ENCODE measurements at places on chromosomes 3 and 15.

DNA sequence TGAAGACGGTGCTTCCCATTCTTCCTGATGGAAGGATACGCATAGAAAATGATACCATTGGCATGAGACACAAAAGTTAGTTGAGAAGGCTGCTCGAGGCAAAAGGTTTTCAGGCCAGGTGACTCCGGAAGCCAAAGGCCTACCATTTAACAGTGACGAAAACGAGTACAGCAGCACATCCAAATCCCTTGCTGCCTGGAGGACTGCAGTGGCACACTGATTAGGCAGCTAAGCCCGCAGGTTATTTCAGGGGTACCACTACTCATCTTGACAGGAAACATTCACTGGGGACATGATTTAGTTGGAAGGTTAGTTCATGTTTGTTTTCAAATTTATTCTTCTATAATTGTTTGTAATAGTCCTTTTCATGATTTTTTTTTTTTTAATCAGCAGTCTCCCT, 59.9 kb upstream of the BCHE start:
- no peak for DNase-seq

- DNase-seq = no peak
These were observed 22.2 kb upstream of the TXNRD3 start for GRCh38 chr3:126676919-126677705.

- DNase-seq = no peak
These were observed 913 bp upstream of the SCN5A start for GRCh38 chr3:38650248-38650951.

DNA sequence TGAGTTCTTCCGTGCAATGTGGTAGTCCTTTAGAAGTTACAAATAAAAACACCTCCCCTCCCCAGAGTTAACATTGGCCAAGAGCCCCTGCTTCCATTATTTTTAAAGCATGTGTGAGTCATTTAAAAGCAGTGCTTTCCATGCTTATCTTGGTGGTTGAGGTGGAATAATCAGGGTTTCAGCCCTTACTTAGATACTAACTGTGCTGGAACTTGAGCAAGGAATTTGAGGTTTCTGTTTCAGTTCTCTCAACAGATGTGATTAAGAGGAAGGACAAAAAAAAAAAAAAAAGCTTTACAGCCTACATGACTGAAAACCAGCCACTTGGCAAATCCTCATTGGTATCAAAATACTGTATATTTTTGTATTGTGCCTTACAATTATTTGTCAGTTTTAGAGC, 64.5 kb downstream of the CGNL1 start:
- no peak for DNase-seq

DNA sequence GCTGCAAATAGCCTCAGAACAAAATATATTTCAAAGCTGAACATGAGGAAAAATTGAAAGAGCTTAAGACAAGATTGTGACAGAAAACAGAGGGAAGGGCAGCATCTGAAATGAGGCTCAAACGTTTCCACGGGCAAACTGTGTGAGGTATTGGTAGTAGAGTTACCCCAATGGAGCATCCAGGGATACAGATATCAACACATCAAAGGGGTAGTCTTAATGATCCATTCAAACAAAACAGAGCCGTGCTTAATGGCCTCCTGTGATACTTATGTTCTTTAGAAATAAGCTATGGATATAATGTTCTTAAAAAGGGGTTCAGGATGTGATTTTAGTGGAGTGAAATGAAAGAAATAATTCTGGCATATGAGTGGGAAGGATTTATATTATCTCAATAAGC, 430.3 kb upstream of the PDZRN3 start:
- no peak for DNase-seq

- no peak for DNase-seq
These were observed 347.3 kb downstream of the ZIC1 start for GRCh38 chr3:147756476-147756875.

DNA sequence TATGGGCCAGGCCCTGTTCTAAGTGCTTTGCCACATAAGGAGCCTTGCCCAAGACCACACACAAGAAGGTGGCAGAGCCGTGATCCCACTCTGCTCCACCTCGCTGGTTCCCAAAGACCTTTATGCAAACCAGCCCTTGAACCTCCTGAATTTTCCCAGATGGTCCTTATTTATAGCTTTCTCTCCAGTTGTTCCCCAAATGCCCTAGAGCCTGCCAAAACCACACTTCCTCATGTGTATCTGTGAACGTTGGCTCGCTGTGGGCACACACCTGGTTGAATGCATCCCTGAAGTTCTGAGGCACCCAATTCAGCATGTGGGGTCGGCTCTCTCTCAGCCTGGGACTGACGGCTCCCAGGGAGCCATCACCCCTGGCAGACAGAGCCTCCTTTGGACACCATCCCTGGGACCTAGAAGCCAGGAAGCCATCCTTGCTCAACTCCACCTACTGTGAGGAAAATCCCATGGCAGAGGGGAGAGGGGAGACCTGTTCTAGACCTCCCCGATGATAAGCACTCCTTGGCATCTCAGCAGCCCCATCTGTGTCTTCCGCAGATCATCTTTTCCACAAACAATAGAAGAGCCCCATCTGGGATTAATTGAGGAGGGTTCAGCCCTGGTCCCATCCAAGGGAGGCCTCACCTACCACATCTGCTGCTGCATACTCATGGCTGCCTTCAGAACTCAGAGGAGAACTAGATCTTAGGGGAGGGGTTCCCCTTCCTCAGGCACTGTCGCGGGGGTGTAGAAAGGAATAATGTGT, 42.3 kb upstream of the LIMD1 start:
- DNase-seq = no peak

- no peak for DNase-seq
These were observed 19.6 kb upstream of the TASOR start for GRCh38 chr3:56702490-56703315.

DNA sequence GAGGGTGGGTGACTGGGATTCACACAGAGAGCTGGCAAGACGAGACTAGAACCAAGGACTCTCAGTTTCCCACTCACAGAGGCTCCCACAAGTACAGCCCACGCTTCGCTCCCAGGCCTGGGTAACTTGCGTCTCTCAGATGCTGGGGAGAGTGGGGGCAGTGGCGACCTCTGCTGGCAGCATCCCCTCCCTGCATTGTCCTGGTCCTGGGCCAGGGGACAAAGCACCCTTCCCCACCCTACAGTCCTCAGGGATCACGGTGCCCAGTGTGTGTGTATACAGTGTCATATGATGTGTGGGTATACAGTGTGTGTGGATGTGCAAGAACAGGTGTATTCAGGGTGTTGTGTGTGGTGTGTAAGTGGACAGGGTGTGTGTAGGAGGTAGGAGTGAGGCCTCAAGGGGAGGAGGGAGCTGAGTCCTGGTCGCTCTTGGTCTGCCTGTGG, 12.8 kb downstream of the VILL start:
- peak; percentile 55 for DNase-seq

DNA sequence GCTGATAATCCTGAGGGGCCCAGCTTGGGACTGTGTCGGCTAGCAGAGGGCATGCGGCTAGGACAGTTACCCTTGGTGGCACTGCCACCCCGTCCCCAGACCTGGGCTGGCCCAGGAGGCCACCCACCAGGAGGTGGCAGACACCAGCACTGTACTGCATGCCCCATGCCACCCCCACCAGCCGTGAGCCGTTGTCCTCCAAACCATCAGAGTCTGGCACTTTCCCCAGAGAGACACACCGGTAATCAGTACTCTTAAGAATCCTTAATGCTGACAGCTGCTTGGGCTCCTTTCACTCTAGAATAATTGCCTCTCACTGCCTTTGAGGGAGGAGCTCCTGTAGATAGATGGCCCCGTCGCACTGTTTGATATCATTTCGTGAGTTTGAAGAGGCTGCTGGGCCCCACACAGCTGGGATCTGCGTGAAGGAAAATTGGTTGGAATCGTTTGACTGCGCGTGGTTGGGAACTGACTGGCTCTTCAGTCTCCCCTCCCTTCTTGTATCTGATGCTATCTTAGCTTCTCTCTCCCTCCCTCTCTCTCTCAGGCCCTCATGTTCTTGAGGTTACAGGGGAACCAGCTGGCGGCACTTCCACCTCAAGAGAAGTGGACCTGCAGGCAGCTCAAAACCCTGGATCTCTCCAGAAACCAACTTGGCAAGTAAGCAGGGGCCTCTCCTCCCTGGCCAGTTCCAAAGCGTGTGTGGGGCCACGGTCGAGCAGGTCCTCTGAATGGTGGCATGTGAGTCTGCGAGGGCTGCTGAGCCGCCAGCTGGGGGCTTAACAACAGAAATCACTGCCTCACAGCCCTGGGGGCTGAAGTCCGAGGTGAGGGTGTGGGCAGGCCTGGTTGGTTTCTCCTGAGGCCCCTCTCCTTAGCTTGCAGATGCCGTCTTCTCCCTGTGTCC, 94.9 kb downstream of the LRRK1 start:
- DNase-seq = no peak

- no peak for DNase-seq
These were observed 39.8 kb downstream of the ACSBG1 start for GRCh38 chr15:78194568-78194925.
